ENCODE measurements at places on chromosomes 4 and X.
A peak's percentile ranks its signal among the peaks of the same experiment; 100 is the strongest.

- no peak for DNase-seq
Observed at GRCh38 chr4:6332042-6332668, 62.5 kb downstream of the WFS1 start.

GRCh38 chr4:14254926-14255325 lies 627.4 kb upstream of the BOD1L1 start:
- DNase-seq: no peak

DNA sequence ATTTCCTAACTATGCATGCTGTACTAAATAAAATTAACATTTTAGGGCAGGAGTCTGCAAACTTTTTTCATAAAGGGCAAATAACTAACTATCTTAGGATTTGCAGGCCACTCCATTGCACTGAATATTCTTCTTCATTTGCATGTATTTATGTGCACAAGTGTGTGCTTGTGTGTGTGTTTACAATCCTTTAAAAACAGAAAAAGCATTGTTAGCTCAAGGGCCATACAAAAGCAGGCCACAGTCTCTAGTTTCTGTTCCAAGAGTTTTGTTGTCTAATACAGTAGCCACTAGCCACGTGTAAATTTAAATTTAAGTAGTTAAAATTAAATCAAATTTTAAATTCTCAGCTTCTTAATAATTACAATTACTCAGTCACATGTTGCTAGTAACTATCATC lies 621.8 kb downstream of the TMA16 start:
- DNase-seq: no peak

DNA sequence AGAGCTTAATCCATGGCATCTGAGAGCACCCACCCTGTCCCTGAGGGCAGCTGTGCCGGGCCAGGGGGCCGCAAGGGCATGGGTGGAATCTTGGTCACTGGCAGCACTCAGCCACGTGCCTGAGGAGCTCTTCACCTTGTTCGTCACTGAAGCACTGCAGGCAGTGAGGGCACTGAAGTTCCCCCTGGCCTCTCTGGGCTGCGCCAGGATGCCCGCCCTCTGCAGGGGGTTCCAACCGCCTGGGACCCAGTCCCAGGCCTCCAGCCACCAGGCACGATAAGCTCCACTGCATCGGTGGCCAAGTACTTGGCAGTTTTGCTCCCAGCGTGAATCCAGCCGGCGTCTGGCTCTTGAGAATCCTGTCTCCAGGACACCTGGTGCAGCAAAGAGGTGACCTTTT lies 96.4 kb upstream of the MED14 start:
- no peak for DNase-seq

DNA sequence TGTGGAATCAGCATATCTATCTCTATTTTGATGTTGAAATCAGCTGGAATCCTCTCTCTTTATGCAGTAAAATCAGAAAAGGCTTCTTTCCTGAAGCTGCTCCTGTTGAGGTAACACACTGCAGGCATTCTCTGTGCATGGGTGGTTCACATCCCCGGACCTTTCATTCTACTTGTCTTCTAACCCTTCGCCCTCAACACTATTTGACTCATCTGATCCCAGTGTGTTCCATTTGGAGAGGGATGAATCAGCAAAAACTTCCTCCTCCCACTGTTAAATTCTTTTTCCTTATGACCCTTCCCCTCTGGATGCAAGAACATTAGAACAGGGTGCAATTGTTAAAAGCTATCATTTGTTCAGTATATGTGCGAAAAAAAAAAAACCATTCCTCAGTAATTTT lies 67.4 kb downstream of the RNF150 start:
- no peak for DNase-seq

DNA sequence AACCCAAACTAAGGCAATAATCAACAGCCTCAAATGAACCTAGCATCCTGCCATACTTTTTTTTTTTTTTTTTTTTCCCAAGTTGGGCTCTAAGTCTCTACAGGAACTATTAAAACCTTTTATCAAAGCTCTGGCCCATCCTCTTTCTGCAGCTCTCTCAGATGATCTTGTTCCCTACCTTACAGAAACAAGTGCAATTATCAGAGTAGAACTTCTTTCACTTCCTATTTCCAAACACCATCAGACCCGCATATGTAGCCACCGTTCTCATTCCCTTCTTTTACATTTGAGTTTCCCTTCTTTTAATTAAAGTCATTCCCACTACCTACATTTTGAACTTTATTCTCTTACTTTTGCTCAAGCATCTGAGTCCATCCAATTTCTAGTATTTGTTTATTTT lies 690.6 kb downstream of the DMD start:
- DNase-seq: no peak

GRCh38 chr4:25184056-25184455 lies 23.8 kb upstream of the SEPSECS start:
- no peak for DNase-seq

GRCh38 chrX:153953342-153953830 lies 8.9 kb upstream of the RENBP start:
- DNase-seq: peak; percentile 86

- no peak for DNase-seq
Observed at GRCh38 chr4:162229670-162230069, 65.9 kb upstream of the FSTL5 start.

- no peak for DNase-seq
Observed at GRCh38 chrX:33324099-33324498, 112.8 kb upstream of the DMD start.

DNA sequence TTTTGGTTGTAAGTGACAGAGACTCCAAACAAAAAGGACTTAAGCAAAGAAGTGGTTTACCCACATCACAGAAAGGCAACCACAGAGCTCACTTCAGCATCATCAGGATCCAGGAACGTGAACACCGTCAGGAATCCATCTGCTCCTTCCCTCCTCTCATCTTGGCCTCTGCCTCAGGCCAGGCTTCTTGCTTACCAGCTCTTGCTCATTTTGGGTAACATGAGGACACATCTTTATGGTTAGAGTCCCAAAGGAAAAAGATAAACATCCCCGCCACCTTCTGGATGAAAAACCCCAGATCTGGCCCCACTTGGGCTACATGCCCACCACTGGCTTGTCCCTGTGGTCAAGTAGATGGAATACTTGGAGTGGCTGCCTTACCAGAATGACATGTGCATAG lies 176.8 kb upstream of the RPL34 start:
- DNase-seq: no peak

DNA sequence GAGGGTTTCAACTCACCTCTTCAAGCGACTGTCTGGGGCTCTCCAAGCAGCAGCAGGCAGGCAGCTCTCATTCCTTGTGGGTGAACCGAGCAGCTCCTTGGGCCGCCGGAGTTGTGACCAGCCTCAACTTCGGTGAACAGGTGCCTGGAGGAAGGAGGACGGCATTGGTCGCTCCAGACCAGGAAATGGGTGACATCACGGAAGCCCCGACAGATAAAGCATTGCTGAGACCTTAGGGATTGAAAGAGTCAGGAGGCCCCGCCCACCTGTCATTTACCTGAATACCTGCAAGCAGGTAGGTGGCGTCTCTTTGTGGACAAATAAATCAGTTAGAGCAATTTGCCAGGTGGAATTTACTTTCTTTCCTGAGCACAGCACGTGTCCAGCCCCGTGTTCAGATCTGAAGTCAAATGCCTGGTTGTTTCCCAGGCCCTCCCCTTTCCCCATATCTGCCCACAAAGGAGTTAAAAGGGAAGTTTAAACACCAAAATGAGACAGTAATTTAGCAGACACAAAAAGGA lies at the start of gene LNX1:
Gene LNX1, minus strand, starts transcription at position 115 of the 521 bp plus-strand sequence. CDS start 17,484 bp downstream, outside the sequence.
- DNase-seq: no peak

DNA sequence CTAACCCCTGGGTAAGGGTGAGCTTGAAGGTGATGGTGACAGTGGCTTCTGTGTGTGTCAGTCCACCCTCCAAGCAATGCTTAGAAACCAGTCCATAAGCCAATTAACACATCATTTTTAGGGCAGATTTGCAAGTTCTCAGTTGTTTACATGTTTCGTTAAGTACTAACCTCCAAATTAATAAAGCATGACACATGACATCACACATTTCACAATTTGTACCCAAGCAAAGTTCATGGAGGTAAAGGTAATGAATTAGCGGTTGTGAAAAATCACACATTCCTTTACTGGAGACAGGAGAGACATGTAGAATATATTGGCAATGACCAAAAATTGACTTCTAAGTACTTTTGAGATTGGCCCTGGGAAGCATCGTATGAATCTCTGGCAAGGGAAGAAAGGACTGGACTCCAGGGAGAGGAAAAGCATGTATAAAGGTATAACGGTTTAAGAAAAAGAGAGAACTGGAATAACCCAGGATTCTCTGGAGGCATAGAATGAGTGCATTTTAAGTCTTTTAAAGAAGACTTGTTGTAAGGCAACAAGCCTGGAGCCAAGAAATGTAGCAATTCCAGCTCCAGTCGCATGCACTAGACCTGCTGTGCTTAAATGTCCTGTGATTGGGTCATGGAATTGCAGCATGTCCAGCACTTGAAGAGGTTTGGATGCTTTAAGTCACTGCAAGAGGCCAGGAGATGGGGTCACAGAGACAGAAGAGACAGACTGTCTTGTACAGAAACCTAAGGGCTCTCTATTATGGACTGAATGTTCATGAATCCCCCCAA lies 34.1 kb downstream of the TRIM2 start:
- DNase-seq: no peak

DNA sequence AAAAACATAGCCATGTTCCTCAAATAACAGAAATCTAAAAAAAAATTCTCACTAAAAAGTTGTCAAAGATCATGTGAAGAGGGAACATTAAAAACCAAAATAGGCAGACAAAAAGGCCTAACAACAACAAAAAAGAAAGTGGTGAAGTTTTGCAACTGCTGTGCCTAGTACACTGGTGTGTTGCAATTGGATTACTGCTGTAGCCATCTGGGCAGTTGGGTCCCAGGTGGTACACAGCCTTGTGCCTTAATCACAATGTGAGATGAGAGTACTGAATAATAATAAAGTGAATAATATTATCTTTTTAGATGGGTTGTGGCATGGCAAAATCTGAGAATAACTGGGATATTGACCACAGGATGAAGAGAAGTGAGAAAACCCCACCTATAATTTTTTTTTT lies 12.0 kb downstream of the C4orf54 start:
- no peak for DNase-seq

DNA sequence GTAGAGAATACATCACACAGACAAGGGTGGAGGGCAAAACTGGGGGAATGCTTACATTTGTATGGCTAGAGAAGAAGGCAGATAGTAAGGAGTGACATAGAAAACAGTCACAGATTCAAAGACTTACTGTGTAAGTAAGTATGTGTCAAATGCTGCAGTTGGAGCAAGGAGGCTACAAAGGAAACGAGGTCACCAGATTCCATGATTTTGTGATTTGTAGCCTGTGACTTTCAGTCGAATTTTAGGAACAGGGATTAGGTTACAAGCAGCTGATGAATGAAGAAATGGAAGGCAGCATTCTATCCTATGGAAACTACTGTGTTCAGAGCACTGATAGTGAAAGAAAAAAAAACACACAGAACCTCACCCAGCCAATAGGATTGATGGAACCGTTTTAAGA lies 407.9 kb downstream of the IL15 start:
- DNase-seq: no peak

DNA sequence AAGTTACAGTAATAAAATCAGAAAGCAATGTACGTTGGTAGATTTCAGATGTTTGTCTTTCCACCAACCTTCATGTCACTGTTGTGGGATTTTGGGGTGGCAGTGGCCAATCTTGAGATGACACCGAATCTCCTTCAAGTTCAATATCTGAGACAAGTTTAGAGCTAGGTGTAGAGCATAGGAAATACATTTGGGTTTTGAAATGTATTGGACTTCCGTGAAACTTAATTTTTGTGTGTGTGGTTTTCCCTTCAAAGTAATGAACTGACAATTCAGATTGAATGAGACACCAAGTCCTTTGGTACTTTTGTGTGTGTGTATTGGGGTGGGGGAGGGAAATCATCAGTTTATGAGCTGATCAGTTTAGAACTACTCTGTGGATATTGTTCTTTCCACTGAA lies 1.8 kb downstream of the WDR44 start:
- DNase-seq: no peak

DNA sequence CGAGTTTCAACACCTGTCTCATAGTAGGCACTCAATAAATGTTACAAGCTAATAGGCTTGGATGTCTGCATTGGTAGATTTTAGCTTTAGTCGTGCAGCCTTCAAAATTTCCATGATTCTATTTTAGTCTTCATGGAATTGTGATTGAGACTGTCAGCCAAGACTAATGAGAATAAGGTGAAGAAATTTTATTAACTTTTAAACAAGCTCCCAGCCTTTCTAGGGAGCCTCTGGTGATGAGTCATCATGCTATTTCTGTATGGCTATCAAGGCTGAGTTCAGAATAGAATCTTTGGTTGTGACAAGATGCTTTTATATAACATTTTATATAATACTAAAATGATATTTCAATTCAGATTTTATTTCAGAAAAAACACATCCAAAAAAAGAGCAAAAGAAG lies 685.8 kb downstream of the GABRG1 start:
- no peak for DNase-seq

Measured in stimulated activated CD4-positive, alpha-beta T cell treated with anti-CD3 and anti-CD28 coated beads, Interleukin-1b, Interleukin-23, amount 100 ng/mL, for 4 hours (primary cell).